Ascending aorta (tissue), 2 donors: ENCODE measurements at places on chromosomes 3 and 15.

DNA sequence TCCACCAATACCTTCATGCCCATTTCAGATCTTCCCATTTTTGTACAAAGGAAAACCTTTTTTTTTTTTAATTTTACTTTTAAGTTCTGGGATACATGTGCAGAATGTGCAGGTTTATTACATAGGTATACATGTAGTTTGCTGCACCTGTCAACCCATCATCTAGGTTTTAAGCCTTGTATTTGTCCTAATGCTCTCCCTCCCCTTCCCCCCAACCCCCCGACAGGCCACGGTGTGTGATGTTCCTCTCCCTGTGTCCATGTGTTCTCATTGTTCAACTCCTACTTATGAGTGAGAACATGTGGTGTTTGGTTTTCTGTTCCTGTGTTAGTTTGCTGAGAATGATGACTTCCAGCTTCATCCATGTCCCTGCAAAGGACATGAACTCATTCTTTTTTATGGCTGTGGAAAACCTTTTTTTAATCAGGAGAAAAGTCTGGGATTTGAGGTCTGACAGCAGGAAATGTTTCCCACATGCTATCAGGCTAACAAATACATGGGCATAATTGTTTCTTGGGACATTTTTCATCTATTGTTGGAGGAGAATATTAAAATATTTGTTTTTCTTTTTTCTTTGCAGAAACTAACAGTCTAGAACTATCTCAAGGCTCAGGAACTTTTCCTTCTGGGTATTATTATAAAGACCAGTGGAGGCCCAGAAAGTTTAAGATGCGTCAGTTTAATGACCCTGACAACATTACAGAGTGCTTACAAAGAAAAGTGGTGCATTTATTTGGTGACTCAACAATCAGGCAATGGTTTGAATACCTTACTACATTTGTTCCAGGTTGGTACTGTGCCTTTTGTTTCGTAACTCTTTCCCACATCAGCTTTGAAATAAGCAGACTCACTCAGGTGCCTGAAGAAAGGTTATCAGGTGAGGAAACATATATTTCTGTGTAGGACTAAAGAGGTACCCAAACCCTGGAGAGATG, 32.8 kb upstream of the NFKBIZ start:
- no peak for DNase-seq

DNA sequence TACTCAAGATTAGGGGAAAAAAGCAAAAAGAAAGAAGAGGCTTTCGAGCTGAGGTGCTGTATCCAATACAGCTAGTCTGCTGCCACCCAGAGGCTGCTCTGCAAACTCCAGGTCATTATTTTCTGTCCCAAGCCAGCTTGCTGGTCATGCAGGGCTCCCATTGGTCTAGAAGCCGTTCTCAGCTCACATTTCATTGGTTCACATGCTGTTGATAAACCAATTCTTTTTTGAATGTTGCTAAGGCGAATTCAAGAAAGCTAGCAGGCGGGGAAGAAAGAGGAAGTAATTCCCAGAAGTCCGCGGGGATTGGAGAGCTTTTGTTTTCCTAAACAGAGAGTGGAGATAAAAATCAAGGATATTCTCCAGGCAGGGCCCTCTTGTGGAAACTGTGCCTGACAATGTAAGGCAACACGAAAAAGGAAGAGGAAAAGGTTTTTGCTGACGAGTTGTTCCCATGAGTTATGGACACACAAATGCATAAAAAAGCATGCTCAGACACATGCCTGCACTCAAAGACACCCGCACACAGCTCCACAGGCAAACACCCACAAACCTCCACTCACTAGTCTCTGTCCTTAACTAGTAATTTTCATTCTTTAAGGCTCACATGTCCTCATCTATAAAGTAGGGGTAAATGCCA, 33.4 kb downstream of the FSTL1 start:
- peak; percentile 97 for DNase-seq

- no peak for DNase-seq
Observed at GRCh38 chr3:38713121-38713520, 63.6 kb upstream of the SCN5A start.

DNA sequence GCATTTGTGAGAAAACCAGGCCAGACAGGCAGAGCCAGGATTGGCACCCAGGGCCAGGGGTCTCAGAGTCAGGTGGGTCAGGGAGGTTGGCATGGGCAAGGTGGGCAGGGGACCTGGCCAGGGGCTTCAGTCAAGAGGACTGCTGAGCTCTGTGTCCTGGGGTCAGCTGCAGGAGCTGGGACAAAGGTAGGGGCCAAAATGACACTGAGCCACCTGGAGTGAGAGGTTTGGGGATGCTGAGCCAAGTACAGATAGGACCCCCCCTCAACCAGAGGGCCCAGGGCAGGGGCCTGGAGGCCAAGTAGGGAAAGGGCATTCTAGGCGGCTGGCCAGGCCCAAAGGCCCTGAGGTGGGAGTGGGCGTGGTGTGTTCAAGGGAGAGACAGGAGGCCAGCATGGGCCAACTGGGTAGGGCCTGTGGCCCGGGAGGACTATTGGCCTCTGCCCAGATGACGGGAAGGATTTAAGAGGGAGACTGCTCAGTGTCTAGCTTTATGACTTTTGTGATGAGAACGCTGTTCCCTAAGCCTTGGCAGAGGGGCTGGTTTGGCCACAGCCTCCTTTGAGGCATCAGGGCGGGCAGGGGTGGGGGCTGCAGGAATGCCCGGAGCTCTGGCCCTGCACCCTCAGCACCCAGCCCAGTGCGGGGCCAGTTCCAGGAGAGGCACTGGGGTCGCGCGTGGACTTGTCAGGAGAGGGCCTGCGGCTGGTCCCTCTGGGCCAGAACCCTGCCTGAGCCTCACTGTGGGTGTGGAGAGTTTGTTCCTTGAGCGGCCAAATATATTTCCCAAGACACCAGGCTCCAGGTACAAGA, 3.1 kb downstream of the CFAP100 start:
- DNase-seq: no peak

DNA sequence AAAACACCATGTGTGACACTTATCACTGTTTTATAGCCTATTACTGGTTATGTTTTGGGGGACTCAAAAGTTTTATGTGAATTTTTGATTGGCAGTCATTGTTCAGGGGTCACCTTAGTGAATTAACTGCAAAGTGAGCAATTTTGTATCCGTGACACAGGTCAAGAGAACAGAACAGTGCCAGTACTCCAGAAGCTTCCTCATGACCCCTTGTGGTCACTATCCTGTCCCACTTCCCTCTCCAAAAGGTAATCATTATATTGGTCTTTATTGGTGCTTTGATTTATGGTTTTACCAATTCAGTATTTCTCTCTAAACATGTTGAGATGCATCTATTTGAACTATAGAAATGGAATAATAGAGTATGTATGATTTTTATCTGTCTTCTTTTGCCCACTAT, 107.1 kb downstream of the STT3B start:
- DNase-seq: no peak

GRCh38 chr3:114451561-114452018, 157.8 kb downstream of the TIGIT start:
- DNase-seq: no peak

DNA sequence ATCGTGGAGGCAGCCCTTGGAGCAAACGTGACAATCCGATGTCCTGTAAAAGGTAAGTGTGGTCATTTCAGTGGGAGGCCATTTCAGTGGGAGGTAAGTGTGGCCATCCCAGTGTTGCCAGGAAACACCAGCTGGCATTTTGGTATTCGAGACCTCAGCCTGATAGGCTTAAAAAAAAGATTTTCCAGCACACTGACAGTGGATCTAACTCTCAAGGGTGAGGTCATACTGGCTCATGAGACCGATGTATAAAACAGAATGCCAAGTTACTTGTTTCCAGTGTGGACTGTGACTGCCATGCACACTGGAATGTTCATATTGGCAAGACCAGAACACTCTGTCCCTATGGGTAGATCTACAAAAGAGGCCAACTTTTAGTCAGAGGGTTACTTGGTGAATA, 244.4 kb upstream of the GOLGA6L4 start:
- no peak for DNase-seq

DNA sequence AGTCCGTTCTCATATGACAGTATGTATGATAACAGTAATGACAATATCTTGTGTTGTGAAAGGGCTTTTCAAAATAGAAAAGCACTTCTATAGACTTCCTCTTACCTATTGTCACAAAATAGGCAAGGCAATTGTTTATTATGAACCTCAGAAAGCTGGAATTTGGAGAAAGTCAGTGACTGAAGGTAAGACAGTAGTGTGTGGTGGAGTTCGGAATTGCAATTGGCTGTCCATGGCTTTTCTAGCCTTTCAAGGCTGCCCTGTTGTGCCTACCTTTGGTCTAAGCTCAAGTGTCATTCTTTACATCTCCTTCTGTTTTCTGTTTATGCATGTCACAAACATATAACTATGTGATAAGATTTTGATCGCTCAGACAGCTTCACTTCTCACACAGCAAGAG, 219.3 kb upstream of the NR2E3 start:
- no peak for DNase-seq

DNA sequence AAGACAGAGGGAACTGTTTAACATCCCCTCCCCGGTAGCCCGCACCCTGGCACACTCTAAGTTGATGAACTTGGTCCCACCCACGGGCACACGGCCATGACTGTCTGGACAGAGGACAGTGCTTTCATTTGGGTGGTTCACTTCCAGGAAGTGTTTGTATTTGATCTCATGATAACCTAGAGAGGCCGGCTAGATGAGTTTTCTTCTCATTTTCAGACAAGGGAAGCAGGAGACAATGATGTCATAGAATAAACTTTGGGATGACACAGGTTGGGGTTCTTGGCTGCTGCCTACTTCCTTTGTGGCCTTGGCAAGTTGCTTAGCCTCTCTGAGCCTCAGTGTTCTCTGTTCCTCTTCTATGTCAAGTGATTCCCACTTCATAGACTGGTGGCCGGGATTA, 16.1 kb upstream of the LYSMD4 start:
- DNase-seq: no peak

DNA sequence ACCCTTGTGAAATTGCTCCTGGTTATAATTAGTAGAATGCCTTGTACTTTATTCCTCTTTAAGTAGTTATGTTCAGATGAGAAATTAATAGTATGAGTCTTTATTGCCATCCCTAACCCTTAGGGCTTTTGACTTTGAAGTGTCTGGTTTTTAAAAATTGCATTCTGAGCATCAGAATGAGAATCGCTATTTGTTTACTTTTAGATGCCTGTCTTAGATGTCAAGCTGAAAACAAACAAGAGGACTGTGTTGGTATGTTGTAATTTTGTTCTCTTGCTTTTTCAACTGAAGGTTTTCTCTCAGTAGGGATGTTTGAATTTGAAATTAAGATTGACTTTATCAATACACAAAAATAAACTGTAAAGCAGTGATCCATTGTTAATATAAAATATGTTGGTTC, 5.2 kb downstream of the RNF7 start:
- no peak for DNase-seq

- no peak for DNase-seq
Observed at GRCh38 chr3:139827833-139828232, 107.2 kb upstream of the CLSTN2 start.

- no peak for DNase-seq
Observed at GRCh38 chr15:26841514-26841913, 25.3 kb upstream of the GABRA5 start.

DNA sequence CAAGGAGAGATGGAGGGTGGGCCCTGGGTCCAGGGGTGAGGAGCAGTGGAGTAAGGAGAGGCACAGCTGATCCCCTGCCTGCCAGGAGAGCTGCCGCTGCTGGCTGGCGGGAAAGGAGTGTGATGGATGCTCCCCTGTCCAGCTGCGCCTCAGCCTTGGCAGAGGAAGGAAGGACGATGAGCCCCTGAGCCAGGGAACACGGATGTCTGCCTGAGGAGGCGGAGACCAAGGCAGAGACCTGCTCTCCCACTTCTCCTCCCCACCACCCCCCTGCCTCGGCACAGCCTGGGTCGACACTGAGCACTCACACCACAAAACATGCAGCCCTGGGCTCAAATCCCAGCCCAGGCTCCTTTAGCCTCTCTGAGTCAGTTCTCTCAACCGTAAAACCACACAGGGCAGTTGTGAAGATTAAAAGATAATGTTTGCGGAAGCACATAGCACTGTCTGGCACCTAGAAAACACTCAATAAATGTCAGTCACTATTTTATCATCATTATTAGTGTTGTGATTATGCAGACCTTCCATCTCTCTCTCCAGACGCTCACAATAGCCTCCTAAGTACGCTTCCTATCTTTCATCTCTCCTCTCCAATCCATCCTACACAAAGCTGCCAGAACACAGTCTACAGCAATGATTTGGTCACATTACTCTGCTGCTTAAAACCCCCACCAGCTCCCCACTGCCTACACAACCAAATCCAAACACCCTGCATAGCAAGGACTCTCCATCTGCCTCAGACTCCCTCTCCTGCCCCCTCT, 52.2 kb downstream of the SEMA5B start:
- DNase-seq: peak; percentile 66

GRCh38 chr3:13770170-13771169, 109.4 kb downstream of the WNT7A start:
- peak; percentile 40 for DNase-seq

GRCh38 chr3:89923921-89924610, 816.6 kb downstream of the EPHA3 start:
- DNase-seq: no peak

GRCh38 chr3:184710870-184711492, 883 bp downstream of the MAGEF1 start:
- peak; percentile 60 for DNase-seq

- no peak for DNase-seq
Observed at GRCh38 chr3:96960661-96961330, 146.4 kb downstream of the EPHA6 start.

DNA sequence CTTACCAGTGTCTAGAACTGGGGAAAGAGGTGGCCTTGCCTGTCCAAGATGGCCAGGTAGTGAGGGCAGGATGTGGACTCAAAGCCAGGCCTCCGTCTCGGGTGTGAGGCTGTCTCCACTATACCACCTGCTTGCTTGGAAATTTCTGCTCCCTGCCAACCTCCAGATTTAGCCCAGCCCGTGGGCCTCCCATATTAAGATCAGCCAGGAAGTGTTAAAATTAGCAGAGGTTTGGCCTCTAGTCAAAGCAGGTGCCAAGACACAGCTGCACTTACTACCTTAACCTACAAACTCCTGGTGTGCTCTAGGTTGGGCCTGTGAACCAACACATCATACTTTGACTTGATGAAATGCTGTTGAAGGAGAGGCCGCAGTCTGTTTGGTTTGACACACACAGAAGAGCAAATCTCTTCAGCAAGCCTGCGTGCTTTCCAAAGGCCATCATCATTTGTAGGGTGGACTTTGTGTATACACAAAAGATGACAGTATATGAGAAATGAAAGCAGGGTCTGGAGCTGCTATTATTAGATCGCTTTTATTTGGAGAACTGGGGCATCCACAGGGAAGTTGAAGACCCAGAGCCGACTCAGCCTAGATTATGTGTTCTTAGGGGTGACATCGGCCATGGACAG, 206.5 kb downstream of the XXYLT1 start:
- DNase-seq: no peak

GRCh38 chr3:76859596-76859995, 180.3 kb upstream of the ROBO2 start:
- DNase-seq: no peak

GRCh38 chr3:138180375-138181029, 5.8 kb upstream of the DBR1 start:
- no peak for DNase-seq

- no peak for DNase-seq
Observed at GRCh38 chr3:19399356-19399755, 251.0 kb downstream of the KCNH8 start.

- DNase-seq: no peak
Observed at GRCh38 chr3:116306720-116307119, 138.6 kb downstream of the LSAMP start.
